NCI-H1105 treated with DMSO at 0.1 percent for 48 hours (cell line): ENCODE measurements at places on chromosomes 4 and X.
A peak's percentile ranks its signal among the peaks of the same experiment; 100 is the strongest.

DNA sequence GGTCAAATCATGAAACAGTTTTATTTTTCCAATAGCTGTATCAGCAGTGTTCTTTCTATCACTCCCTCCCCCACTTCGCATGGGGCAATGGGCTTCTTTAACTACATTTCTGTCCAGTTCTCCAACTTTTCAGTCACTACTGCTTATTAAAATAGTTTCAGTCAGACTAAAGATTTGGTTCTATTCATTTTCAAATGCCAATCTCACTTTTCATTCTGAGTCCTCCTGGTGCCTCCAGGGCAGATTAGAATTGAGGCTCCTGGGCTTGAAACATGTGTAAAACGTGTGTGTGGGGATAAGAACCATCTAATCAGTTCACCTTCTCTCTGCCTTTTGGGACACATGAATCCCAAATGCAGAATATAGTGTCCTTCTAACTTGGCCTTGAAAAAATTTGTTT is 3.5 kb upstream of the BEX3 start:
- no peak for DNase-seq

DNA sequence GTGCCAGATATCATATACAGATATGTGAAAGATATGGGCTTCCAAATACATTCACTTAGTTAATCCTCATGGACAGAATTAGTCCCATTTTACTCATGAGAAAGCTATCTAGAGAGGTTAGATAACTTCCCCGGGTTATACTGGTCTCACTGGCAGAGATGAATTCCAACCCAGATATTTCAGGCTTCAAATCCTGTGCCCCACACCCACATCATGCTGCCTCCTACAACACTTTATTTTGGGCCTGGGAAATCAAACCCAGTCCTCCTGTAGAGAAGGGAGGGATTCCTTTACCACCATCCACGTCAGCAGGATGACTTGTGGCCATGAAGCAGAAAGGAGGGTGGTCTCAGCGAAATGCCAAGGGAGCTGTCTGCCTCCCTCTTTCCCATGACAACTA is 113.8 kb downstream of the ATP10D start:
- DNase-seq, result no peak

- DNase-seq, result no peak
Measured at GRCh38 chr4:48379587-48380180, 38.4 kb downstream of the SLAIN2 start.

GRCh38 chrX:17655211-17656034 is 81.9 kb upstream of the SCML1 start:
- no peak for DNase-seq

DNA sequence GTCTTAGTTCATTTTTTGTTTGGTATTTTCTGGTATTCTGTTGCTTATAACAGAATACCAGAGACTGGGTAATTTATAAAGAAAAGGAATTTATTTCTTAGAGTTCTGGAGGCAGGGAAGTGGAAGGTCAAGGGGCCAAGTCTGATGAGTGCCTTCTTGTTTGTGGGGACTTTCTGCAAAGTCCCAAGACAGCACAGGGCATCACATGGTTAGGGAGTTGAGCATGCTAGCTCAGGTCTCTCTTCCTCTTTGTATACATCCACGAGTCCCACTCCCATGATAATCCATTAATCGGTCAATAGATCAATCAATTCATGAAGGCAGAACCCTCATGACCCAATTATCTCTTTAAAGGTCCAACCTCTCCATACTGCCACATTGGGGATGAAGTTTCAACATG is 31.1 kb downstream of the IL13RA1 start:
- DNase-seq, result no peak

- no peak for DNase-seq
Measured at GRCh38 chr4:83197555-83198235, 83.2 kb upstream of the PLAC8 start.

- no peak for DNase-seq
Measured at GRCh38 chrX:65874765-65875164, 165.1 kb downstream of the VSIG4 start.

DNA sequence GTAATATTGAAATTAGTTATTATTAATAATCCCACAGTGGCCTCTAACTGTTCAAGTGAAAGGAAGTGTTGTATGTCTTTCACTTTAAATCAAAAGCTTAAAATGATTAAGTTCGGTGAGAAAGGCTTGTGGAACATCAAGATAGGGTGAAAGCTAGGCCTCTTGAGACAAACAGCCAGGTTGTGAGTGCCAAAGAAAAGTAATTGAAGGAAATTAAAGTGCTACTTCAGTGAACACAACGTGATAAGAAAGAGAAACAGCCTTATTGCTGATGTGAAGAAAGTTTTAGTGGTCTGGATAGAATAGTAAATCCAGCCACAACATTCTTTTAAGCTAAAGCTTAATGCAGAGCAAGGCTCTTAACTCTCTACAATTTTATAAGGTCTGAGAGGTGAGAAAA is 42.6 kb upstream of the IL13RA2 start:
- DNase-seq, result no peak

DNA sequence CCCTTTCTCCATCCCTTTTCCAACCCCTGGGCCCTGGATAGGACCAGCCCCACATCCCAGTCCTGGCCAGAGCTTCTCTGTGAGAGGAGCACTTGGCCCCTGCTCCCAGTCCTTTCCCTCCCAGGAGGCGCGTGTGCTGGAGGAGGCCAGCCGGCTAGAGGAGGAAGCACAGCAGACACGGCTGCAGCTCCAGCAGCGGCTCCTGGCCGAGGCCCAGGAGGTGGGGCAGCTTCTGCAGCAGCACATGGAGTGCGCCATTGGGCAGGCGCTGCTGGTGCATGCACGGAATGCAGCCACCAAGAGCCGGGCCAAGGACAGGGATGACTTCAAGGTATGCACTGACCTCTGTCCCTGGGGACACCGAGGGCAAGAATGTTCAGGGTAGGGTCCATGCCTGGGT is 87.5 kb downstream of the EVC start:
- DNase-seq, result no peak

DNA sequence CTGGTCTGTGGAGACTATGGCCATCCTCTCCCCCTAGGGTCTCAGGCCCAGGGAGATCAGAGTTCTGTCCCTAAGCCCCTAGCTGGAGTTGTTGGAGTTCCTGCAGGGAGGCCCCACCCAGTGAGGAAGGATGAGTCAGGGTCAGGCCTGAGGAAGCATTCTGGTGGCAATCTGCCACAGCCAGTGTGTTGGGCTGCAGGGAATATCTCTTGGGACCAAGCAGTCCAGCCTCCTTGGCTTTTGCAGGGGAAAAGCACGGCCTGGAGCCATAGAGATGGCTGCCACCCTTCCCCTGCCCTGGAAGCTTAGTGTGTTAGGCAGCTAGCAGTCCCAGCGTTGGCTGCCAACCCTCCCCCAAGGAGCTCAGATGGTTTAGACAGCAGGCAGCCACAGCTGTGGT is 202.4 kb downstream of the RTL9 start:
- no peak for DNase-seq

DNA sequence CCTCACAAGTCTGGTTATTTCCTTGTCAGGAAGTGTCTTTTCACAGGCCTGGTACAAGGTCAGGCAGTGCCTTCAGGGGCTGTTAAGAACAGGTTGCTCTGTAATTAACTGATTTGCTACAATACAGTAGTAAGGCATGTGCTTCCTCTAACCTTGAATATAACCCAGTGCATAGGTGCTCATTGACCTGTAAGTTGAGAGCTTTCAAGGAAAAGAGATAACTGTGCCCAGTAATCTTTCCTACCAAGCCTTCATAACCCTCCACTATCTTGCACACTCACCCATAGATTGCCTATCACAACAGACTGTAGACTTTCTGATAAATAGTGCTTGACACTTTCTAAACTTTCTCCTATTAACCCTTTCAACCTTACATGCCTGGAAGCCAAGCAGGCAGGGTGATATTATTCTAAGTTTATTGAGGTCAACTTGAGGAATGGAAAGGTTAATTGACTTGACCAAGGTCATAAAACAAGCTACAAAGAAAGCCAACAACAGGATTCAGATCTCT is 148.1 kb downstream of the PPARGC1A start:
- no peak for DNase-seq

DNA sequence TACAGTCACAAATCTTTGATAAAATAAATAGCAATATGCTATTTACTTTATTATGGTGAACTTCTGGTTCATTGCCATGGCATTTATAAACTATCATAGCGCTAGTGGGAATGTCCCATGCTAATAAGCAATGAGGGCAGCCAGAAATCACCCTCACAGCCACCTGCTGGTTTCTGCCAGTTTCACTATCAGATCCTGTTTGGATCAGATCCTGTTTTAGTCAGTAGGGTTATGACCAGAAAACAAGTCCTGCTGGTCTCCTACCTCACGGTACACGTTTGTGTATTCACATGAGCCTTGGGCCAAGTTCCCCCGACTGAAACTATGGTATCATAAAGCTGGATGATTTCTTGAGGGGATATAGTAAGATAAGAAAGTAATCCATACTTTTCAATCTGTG is 17.7 kb downstream of the FOXR2 start:
- DNase-seq, result no peak

- no peak for DNase-seq
Measured at GRCh38 chr4:71201817-71202576, 136.8 kb upstream of the SLC4A4 start.

DNA sequence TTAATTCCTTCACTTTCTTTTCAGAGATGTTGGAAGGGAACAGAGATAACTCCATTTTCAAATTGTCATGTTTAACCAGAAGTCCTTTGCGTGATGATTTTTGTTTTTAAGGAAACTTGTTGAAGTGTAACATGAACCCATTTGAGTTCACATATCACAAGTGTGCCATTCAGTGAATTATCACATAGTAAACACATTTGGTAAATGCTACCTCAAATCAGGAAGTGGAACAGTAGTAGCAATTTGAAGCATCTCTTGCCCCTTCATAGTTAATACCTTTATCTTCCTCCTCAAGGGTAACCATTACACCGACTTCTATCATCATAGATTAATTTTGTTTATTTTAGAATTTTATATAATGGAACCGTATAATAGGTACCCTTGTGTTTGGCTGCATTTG is 35.8 kb downstream of the KDM6A start:
- no peak for DNase-seq

DNA sequence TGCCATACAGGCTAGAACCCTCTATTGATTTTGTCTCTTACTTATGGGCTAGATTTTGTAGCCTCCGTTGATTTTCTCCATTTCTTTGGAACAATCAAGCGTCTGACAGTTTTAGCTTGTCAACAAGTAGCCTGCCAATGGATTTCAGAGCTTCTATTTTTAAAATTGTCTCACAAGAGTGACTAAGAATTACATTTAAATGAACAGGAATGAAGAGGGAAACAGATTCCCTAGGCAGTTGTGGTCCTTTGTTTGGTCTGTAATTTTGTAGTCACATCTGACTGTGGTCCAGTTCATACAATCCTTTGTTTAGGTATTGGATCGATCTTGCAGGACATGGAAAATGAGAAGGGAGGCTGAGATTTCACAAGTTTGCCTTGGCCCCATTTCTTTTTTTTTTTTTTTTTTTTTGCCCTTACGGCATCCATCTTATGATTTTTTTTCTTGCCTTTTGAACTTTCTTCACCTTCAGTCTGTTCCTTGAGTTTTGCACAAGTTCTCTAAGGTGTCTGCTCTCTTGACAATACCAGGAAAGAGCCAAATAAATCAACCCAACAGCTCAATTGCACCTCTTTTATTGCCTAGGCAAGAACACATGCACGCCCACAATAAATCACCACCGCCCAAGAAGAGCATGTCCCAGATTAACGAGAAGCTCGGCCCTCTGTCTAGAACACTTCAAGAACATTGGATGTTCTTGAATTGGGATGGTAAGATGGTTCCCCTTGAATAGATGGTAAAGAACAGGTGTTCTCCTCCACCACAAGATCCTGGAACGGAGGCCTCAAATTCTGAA is 86.5 kb upstream of the EGFL6 start:
- DNase-seq, result no peak

DNA sequence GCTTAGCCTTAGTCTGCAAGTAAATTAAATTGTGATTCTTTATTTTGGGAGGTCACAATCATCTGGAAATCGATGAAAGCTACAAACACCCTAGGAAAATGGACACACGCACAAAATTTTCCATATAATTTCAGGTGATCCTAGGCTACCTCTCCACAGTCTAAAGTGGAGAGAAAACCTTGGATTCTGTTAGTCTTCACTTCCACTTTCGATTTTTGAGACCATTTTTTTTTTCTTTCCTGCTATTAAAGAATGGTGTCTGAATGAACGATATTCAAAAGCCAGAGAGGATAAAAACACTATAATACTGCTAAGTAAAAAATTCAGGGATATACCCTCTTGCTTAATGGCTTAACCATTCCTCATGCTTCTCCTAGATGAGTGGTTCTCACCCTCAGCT is 1.7 kb downstream of the FBXL5 start:
- no peak for DNase-seq

DNA sequence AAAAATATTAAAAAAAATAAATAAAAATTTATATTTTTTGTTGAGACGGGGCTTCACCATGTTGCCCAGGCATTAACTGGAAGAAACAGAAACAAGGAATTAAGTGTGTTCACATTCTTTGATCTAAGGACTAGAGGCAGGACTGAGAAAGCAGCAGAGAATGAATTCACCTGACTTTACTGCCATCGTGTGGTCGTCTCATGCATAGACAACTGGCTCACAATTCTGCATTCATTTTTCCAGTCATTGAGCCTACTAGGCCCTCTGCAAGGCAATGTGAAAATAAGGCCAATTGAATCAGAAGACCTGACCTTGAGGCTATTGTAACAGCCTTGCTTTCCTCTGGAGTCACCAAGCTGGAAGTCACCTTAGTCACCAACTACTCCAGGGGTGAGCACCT is 37.4 kb downstream of the LHFPL1 start:
- peak; percentile 46 for DNase-seq

- peak; percentile 65 for DNase-seq
Measured at GRCh38 chr4:171793723-171794122, 19.5 kb upstream of the GALNTL6 start.

GRCh38 chr4:1588306-1588705 is 95.8 kb downstream of the FAM53A start:
- DNase-seq, result no peak

DNA sequence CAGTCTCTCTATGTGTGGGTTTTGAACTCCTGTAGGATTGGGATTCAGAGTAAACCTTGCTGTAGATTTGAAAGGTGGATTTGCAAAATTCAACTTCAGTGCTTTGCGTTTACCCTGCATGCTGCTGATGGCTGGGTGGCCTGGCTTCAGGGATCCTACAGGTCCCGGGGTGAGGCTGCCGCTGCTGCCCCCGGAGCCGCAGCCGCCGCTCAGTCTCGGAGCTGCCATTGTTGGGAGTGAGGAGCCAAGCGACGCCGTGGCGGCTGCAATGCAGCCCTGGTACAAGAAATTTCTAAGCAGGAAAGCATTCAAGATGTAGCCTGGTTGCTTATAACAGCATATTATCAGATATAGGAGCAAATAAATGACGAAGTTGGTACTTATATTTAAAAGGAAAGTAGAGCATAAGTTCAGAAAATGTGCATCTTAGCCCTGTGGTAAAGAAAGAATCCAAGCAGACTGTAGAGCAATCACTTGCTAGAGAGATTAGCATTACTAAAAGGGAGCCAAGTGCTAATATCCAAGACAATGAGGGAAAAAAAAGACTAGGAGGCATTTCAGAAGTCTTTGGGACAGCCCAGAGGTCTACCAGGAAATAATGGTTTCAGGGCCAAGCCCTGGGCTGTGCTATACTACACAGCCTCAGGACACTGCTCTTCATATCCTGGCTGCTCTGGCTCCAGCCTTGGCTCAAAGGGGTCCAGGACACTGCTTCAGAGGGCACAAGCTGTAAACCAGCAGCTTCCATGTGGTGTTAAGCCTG is 36.9 kb upstream of the CHIC1 start:
- DNase-seq, result no peak

- DNase-seq, result no peak
Measured at GRCh38 chrX:38881066-38881465, 79.8 kb downstream of the MID1IP1 start.
